Activated naive CD8-positive, alpha-beta T cell treated with anti-CD3 and anti-CD28 coated beads, Interleukin-2, amount 50 U/mL, for 24 hours (primary cell): ENCODE measurements at places on chromosomes 5 and 9.

DNA sequence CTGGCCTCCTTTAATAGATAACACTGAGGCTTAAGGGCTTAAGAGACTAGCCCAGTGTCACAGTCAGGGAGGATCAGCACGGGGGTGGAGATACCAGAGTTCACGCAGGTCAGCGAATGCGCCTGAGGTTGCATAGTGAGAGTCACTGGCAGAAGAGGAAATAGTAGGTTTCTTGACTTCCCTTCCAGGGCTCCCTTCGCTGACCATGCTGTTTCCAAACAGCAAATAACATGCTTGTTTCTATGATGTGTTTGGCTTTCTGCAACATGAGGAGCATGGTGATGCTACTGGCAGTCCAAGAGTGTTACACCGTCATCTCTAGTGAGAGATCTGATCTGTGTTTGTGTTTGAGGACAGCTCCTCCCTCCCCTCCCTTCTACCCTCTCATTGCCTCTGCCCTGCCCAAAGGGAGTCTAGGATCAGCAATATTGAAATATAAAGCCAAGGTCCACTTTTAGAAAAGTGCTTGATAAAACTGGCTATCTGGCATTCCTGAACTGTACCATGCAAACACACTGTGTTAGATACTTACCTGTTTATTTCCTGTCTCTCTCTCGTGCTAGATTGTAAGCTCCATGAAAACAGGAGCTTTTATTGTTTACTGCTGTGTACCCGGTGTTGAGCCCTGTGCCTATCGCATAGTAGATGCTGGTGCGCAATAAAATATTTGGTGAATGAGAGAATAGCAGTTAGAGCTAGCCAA lies 12.3 kb downstream of the TLE4 start:
- H3K27me3 ChIP-seq, result no peaks in the 10 kb centered on the region
- DNase-seq, result peak; percentile 39
- peak overlapping the region; percentile 21 for H3K4me3 ChIP-seq
- H3K36me3 ChIP-seq, result peaks cover 19% of the 10 kb centered on the region
- H3K27ac ChIP-seq, result peak overlapping the region; percentile 28
- H3K4me1 ChIP-seq, result peaks cover 72% of the 10 kb centered on the region

DNA sequence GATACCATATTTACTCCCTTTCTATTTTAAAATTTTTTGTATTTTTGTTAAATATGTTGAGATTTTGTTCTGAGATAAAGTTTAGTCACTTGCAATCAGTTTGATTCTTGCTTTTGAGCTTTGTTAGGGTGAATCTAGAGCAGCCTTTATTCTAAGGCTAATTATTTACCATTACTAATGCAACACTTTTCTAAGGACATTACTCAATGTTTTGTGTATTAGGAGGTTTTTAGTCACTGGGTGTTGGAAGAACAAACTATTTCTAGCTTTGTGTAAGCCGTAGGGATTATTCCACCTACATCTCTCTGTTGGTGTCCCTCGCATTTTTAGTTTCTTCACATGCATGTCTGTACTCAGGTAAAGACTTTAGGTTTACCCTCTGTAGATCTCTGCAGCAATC lies 379.5 kb upstream of the CD180 start:
- H3K4me1 ChIP-seq, result no peaks in the 10 kb centered on the region
- no peak overlapping the region for H3K27ac ChIP-seq

DNA sequence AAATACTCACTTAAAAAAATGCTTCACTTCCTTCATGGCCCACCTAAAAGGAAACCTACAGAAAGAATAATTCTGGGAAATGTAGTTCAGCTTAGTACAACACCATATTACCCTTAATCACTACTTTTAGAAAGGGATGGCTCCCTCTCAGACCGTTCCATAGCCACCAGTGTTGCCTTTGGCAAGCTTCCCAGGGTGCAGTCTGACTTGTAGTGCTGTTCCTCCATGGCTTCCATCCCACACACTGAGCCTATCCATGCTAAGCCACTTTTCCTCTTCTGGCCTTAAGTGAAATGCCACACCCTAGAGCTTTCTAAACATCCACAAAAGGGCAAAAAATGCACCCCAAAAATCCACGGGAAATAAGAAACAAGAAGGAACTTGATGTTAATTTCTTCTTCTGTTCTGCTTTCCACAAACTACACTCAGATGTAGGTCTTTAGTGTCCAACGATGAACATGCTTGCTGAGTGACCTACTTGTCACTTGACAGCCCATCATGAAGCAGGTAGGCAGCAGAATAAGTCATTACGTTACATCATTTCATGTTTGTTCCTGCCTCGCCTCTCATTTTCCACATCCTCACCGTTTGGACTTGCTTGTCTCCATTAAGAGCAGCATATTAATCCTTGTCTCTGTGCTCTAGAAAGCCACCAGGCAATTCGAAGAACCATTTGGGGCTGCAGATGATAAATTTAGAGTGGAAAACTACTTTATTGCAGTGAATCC lies 391.1 kb upstream of the GRAMD2B start:
- no peaks in the 10 kb centered on the region for H3K27me3 ChIP-seq
- H3K4me1 ChIP-seq, result no peaks in the 10 kb centered on the region
- no peak for DNase-seq
- no peak overlapping the region for H3K27ac ChIP-seq

DNA sequence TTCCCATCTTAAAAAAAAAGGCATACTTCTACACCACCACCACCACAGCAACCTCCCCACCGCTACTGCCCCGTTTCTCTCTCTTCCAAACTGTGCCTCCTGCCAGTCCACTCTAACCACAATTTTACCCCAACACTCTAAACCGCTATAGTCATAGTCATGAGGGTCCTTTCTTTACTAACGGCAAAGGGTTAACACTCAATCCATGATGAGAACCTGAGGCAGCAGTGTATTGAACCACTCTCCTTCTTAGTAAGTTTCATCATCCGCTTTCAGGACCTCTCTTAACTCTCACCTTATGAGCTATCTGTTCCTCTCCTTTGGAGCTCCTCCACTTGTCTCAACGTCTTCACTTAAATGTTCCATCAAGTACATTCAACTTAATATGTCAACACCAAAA lies 34.0 kb downstream of the IDNK start:
- H3K27me3 ChIP-seq, result no peaks in the 10 kb centered on the region
- DNase-seq, result no peak
- no peak overlapping the region for H3K27ac ChIP-seq

- H3K4me3 ChIP-seq, result no peak overlapping the region
- H3K36me3 ChIP-seq, result no peaks in the 10 kb centered on the region
- H3K27me3 ChIP-seq, result no peaks in the 10 kb centered on the region
- DNase-seq, result no peak
These were observed 75.3 kb downstream of the ADAMTS2 start for GRCh38 chr5:179269781-179270543.

- H3K4me3 ChIP-seq, result no peak overlapping the region
- no peak overlapping the region for H3K27ac ChIP-seq
- H3K27me3 ChIP-seq, result peaks cover 34% of the 10 kb centered on the region
- no peaks in the 10 kb centered on the region for H3K36me3 ChIP-seq
- peaks cover 8% of the 10 kb centered on the region for H3K4me1 ChIP-seq
- DNase-seq, result no peak
These were observed 2.4 kb downstream of the PRR16 start for GRCh38 chr5:120466341-120467006.

DNA sequence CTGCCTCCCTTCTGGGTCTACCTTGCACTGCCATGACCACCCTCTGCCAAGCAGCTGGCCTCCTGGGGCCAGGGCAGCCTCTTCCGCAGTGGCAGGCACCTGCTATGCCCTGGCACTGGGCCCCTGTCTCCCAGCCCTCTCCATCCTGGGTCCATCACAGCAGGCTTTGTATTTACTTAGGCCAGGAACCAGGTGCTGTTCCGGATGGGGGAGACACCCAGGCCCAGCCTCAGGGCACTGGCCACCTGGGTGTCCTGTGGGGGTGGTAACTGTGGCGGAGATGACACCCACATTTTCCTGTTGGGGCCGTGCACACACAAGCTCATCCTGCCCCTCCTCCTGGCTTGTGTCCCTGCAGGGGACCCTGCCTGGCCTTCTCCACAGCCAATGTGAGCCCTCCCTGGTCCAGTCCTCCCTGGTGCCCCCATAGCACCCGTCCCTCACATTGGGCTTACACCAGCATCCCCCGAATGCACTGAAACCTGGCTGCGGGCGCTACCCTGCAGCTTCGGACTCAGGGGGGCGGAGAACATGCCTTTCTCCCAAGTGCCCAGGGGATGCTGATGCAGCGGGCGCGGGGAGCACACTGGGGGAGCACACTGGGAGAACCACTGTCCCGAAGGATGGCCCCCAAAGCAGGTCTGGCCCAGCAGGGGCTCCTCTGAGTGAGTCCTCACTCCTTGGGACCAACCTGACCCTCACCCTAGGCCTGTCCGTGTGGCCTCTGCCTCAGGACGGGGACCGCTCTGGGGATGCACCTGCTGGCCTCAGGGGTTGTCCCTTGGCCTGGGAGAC lies 17.9 kb downstream of the FAM163B start:
- no peaks in the 10 kb centered on the region for H3K4me1 ChIP-seq
- no peaks in the 10 kb centered on the region for H3K36me3 ChIP-seq
- H3K27me3 ChIP-seq, result peaks cover 2% of the 10 kb centered on the region
- H3K27ac ChIP-seq, result no peak overlapping the region
- DNase-seq, result no peak

DNA sequence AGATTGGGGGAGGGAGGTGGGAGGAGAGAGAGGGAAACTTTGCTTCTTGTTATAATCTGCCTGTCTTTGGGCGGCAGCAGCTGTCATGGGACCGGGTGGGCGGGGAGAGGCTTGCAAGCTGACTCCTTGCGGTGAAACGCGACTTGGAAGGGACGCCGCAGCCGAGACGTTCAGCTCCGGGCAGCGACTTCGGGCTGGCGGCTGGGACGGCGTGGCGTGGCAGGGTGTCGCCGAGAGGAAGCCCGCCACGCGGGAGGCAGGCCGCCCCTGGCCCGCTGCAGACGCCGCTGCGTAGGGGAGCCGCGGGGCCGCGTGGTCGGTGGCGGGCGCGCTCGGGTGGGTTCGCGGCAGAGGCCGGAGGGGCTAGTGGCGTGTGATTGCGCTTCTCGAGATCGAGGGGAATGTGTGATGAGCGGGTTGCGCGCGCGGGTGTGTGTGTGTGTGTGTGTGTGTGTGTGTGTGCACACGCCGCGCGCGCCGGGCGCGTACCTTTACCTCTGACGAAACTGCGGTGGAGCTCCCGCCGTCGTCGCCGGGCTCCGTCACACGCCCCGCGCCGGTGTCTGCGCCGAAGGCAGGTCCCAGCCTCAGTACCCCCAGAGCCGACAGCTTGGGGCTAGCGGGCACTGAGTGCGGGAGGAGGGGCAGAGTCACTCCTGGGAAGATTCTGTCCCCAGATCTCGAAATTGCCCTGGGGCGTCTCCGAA lies 1.7 kb downstream of the PPARGC1B start:
- H3K4me1 ChIP-seq, result peaks cover 9% of the 10 kb centered on the region
- peak overlapping the region; percentile 59 for H3K27ac ChIP-seq
- H3K4me3 ChIP-seq, result peak overlapping the region; percentile 81
- peak; percentile 77 for DNase-seq

DNA sequence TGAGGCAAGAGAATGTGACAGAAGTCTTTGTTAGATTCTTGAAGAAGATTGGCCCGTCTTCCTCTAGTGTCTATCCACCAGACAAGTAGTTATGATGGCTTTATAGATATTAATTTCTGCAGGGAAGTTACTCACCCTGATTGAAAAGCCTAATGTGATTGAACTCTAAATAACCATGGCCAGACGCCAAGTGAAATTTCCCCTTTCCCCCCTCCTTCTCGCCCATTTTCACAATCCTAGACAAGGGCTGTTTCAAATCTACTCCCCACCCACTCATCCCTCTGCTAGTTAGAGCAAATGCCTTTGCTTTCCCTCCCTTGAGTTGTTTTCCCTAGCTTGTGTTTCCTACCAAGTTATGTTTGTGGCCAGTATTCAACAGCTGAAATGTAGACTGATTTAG lies 182.5 kb downstream of the TMEM167A start:
- H3K4me3 ChIP-seq, result no peak overlapping the region
- peaks cover 4% of the 10 kb centered on the region for H3K27me3 ChIP-seq
- no peak for DNase-seq

- DNase-seq, result no peak
- peak overlapping the region; percentile 92 for H3K4me3 ChIP-seq
- H3K27ac ChIP-seq, result no peak overlapping the region
- peaks cover 75% of the 10 kb centered on the region for H3K4me1 ChIP-seq
These were observed 1.8 kb downstream of the HRH2 start for GRCh38 chr5:175659546-175660253.

DNA sequence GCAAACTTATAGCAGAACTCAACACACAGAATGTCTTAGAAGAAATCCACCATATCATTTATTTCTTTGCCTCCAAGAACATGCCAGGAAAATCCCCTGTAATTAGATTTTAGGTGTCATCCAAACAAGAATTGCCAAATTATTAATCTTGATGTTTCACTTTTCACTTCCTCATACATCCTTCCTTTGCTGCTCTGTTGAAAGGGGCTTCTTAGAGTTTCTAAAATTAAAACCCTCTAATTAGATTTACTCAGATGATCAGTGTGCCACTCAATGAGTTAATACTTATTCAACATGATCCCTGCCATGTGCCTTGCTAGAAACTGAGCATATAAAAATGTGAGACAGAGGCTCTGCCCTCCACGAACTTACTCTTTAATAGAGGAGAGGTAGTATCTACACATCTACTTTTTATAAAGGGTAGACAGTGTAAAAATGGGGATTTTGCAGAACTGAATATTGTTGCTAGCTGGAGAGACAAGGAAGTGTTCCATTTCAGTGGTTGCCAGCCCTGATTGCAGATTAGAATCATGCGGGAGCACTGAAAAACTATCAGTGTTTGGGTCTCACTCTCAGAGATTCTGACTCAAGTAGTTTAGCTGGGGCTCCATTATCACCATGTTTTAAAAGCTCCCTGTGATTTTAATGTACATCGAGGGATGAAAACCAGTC lies 498.4 kb downstream of the TLE4 start:
- H3K4me1 ChIP-seq, result peaks cover 5% of the 10 kb centered on the region
- H3K4me3 ChIP-seq, result no peak overlapping the region
- peaks cover 7% of the 10 kb centered on the region for H3K27me3 ChIP-seq
- H3K27ac ChIP-seq, result no peak overlapping the region
- no peak for DNase-seq
- no peaks in the 10 kb centered on the region for H3K36me3 ChIP-seq

DNA sequence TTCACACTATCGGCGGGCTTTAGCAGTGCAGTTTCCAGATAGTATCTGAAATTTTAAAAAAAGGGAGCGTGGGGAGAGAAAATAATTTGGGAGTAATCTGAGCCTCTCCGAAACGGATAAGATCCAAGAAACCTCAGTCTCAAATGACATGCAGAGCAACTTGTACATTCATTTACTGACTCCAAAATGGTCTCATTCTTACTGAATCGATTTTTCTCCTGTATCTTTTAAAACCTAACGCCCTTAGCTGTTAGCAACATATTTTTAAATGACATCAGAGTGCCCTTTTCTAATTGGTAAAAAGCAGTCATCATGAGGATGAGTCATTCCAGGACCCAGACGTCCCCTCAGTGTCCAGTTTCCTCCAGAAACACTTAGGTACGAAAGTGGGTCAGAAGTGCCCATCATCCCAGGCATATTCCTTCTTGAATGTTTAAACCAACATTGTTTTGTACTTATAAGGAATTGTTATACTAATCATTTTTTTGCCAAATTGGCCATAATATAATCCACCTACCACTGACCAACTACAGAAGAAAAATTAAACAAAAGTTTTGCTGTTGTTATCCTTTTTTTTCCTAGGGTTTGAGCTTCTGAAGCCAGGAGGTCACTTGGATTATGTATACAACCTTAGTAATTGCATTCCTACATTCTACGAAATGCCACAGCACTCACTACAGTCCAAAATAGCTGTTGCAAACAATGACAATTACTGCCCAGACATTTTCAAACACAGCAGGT lies 354.4 kb downstream of the ADAMTS6 start:
- no peaks in the 10 kb centered on the region for H3K36me3 ChIP-seq
- H3K4me3 ChIP-seq, result no peak overlapping the region
- no peak for DNase-seq
- no peak overlapping the region for H3K27ac ChIP-seq
- H3K4me1 ChIP-seq, result no peaks in the 10 kb centered on the region
